ENCODE measurements at places on chromosomes 12 and 14.

DNA sequence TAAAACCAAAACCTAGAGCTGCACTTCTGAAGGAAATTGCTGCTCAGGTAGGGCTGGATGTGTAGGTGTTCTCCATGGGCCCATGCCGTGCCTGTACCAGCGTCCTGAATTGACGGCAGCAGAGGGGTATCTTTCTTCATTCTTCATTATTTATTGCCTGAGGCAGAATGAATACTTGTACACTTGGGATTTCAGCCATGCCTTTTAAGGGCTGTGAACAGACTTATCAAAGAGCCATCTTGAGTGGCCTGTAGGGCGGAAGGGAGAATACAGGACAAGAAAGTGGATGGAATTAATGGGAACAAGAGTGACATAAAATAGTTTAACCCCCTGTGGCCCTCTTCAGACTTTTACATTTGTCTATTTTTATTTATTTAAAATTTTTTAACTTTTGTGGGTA lies 61.4 kb downstream of the RASSF3 start:
- DNase-seq = no peak

DNA sequence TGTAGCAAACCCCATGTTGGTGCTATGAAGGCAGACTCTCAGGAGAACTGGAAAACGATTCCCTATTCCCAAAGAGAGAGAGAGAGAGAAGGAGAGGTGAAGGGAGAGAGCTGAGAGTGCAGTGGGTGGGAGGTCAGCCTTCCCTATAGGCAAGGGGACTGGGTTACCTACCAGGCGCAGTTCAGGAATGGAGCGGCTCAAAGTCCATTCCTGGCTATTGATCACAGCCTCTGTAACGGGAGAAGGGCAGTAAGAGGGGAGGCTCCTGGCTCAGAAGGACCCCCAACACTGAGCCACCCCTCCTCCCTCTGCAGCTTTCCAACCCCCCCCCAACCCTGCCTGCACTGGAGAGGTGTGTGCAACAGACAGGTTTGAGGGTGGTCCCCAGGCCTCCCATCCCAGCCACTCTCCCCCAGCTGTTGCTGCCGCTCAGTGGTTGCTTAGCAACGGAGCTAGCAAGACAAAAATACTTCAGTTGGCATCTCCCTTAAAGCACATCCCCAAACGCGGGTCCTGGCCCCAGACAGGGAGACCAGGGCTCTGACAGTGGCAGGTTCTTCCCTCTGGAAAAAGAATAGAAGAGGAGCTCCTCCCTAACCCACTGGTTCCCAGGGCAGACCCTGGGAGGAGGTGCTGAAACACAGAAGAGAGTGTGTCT lies 3.2 kb downstream of the AGAP2 start:
- no peak for DNase-seq

DNA sequence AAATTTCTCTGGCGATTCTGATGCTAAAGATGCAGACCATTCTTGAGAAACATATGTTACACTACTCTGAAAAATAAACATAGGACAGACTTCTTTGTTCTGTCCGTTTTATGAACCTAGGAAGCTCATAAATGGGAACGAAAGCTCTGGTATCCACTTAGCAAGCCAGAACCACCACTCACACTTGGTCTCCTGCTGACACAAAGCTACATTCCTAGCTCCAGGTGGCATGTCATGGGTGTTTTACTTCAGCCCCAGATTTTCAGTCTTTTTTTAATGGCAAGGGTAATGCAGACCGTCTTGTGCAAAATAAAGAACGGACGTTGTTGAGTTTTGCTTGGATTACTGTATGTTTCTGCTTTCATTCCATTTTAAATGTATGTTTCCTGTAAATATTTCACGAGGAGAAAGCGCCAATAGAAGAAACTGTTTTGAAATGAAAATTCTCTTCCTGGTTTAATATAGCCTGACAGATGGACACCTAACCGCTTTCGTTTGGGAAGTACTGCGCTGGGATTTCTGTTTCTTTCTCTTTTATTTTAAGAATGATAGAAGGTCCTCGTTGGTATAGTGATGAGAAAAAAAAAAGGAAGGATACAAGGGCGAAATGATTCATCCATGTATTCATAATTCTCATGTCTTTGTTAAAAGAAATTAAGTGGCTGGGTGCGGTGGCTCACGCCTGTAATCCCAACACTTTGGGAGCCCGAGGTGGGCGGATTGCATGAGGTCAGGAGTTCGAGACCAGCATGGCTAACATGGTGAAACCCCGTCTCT lies 871 bp upstream of the COQ5 start:
- DNase-seq = peak; percentile 20

GRCh38 chr12:25051656-25052195 lies 102.8 kb upstream of the BCAT1 start:
- peak; percentile 58 for DNase-seq

GRCh38 chr12:22530-23201 lies 43.9 kb upstream of the IQSEC3 start:
- DNase-seq = no peak

DNA sequence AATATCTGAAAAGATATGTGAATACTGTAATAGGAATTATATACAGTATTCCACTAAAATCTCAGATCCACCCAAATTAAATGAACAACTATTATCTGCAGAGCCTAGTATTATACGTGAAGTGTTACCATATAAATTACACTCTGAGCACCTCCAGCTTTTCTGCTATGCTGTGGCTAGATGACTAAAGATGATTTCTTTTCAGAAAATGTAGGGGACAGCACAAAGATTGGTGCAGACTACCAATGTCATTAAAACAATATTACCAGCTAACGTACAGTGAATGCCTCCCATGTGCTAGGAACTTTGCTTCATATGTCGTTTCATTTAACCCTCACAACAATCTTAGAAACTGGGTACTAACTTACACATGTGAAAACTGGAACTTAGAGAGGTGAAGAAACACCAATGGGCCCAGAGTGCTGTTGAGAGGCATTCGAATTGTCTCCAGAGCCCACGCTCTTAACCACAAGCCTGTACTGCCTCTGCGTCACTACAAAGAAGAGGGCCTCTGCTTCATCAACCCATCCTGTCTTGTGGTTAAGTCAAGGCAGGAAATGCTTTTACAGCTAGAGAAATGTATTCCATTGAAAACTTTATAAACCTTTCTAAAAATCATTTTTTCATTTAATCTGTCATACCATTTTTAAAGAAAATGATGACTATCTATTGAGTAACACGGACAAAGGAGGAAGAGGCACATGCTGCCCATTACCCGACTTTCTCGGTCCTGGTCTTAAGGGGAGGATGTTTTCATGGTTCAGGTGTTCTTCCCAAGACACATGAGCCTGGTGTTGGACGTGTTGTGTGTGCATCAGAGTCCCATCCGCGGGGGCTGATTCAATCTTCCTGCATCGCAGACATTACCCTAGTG lies 1.3 kb downstream of the GPR65 start:
- DNase-seq = peak; percentile 38

DNA sequence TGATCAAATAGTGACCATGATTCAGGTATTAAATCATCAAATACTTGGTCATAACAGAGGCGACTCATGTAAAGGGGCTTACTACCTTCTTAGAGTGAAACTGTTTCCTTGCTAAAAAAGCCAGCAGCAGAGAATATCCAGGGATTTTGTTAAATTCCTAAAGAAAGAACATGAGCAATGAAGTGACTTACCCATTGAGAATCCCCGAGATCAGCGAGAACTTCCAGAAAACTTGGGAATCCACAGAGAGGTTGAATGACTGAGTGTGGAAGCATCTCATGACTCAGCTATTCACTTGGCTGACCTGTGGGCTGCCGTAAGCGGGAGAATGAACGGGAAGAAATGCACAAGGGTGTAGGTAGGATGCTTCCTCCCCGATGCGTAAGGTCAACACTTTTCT lies 85.3 kb upstream of the KCNA1 start:
- DNase-seq = no peak

DNA sequence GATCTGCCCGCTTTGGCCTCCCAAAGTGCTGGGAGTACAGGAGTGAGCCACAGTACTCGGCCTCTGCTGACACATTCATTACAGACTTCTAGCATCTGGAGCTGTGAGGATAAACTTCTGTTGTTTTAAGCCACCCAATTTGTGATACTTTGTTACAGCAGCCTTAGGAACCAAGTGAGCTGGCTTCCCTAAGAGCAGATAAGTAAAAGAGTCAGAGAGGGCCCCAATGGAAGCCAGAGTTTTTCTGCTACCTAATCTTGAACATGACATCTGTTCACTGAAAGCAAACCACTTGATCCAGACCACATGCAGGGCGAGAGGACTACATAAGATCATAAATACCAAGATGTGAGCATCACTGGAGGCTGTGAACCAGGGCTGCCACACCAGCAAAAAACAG lies 3.7 kb upstream of the MAPKAPK5 start:
- no peak for DNase-seq

All from germinal center (tissue), 1 donor.